Sigmoid colon (tissue), 7 donors: ENCODE measurements at places on chromosomes 11 and 22. TPM values are rescaled to one million over a fixed set of nuclear protein-coding genes. Genes with fewer than 3 reads are reported as not detected.
A peak's percentile ranks its signal among the peaks of the same experiment; 100 is the strongest.

IGLL5 gene
- 0.99 TPM for total RNA-seq

GTSE1 gene
- total RNA-seq: 0.36 TPM

GRCh38 chr11:112665291-112665690 is 295.9 kb upstream of the NCAM1 start:
- no peak for DNase-seq

DNA sequence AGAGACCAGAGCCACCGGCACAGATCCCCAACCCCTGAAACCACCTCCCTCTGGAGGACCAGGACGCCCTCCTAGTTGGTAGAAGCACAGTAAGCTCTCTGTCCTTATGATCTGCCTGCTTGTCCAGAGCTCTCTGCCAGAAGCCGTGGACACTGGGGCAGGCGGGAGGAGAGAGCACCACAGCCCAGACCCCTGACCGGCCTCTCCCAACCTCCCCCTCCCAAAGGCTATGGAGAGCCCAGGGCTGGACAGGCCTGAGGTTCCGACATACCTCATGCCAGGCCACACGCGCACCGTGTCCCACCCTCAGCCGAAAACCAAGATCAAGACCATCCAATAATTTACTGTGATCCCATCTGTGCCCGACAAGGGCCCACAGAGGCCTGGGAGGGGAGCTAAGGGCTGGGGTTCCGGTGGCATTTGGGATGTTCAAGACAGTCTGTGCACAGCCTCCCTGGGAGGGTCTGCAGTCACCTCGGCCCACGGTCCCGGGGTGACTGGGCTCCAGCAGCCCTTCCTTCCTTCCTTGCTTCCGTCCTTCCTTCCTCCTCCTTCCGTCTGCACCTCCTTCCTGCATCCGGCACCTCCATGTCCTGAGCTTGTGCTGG is 3.4 kb downstream of the HRAS start:
- DNase-seq: no peak

- DNase-seq: peak; percentile 44
Measured at GRCh38 chr22:49101873-49102272, 725.8 kb downstream of the BRD1 start.

- DNase-seq: peak; percentile 90
Measured at GRCh38 chr11:130829920-130830511, 86.3 kb downstream of the SNX19 start.

- DNase-seq: no peak
Measured at GRCh38 chr11:95595973-95596489, 193.6 kb downstream of the FAM76B start.

BTBD18 gene
- total RNA-seq: not detected

GRCh38 chr11:1310772-1311468 is 1.5 kb upstream of the TOLLIP start:
- no peak for DNase-seq

APOL5 gene
- not detected for total RNA-seq

- DNase-seq: no peak
Measured at GRCh38 chr11:84408946-84409411, 1122.8 kb upstream of the CCDC90B start.

- DNase-seq: no peak
Measured at GRCh38 chr11:33262011-33262645, 4.9 kb downstream of the HIPK3 start.

OR52J3 gene
- total RNA-seq: not detected

DNA sequence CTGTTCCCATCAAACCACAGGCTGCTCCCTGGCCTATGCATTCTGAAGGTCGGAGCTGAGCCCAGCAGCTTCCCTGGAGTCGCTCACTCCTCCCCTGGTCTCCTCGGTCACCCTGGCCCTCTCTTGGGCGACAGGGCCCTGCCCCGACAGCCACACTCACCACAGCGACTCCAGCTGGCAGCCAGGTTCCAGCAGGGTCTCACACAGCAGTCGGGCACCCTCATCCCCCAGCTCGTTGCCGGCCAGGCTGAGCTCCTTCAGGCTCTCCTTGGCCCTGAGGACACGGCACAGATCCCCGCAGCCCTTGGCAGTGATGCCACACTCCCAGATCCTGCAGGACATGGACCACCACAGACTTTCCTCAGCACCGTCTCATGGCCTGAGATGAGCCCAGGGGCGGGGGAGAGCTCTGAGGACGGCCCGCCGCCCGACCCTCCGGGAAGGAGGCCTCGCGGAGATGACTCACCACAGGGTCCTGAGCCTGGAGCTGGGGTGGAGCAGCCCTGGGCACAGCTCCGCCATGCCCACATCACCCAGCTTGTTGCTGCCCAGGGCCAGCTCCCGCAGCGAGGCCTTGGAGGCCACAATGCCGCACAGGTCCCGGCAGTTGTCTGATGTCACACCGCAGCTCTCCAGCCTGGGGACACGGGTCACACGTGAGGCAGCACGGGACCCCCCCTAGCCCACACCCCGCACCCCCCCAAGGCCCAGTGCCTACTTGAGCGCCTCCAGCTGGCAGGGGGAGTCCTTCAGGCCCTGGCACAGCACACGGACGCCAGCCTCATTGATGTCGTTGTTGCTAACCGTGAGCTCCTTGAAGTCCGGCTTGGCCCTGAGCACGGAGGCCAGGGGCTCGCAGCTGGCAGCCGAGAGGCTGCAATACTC is 8.5 kb downstream of the RNH1 start:
- no peak for DNase-seq

DNA sequence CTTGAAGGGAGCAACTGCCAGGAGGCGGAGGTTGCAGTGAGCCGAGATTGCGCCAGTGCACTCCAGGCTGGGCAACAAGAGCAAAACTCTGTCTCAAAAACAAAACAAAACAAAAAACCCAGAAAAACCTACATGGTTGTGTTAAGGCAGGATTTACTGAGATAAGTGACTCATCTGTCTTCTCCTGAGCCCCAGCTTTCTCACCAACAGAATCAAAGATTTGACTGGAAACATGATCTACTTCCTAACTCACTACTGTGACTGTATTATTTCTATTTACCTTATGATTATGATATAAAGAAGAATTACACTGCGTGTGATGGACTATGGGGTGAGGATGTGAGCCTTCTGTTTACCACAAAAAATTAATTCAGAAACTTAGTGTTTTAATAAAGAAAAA is 21.8 kb downstream of the FAM118B start:
- no peak for DNase-seq

CAPRIN1 gene
- total RNA-seq: 111 TPM

CENPM gene
- 1.1 TPM for total RNA-seq

ACTN3 gene
- under 0.01 TPM for total RNA-seq

DNA sequence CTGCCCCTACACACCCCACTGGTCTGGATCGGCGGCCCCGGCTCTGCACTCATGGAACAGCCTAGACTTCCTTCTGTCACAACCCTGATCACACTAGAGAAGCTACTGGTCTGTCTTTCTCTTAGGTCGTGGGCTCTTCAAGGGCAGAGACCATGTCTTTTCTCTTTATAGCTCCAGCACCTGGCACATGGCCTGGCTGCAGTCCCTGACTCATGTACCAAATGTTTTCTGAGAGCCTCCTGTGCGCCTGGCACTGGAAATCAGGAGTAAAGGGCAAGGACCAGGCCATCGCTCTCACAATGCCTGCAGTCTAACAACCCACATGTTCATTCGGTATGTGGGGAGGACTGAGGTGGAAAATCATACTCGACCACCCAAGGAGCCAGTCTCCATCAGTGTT is 7.5 kb downstream of the ASCC2 start:
- no peak for DNase-seq

MS4A6E gene
- total RNA-seq: not detected

DNA sequence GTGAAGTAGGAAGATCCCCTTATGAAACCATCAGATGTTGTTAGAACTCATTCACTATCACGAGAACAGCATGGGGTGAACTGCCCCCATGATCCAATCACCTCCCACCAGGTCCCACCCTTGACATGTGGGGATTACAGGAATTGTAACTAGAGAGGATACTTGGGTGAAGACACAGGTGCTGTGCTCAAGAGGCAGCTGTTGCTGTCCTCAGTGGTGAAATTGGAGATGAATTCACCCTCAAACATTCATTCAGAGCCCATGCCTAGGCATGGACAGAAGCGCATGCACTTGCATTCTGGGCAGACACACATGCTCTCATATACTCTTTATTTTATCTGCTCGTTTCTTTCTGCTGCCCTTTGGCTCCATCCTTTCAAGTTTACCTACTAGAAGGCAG is 385.0 kb downstream of the INSC start:
- DNase-seq: no peak

GRCh38 chr22:17871726-17872458 is 97.6 kb upstream of the BID start:
- DNase-seq: no peak

DNA sequence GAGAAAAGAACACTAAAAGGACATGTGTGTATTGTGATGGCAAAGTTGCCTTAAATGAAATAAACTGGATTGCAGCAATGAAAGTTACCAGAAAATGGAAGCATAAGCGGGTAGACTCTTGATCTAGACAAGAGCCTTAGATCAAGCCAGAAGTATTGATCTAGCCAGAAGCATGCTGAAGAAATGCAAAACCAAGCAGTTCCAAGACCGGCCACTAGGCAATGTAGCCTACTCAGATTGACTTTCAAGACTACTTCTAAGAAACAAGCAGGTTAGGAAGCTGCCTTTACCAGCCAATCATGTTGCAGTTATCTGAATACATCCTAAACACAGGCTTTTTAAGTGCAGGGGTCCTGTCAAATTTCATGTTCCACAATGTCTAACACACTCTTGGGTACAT is 54.6 kb downstream of the KCNA4 start:
- no peak for DNase-seq

DNA sequence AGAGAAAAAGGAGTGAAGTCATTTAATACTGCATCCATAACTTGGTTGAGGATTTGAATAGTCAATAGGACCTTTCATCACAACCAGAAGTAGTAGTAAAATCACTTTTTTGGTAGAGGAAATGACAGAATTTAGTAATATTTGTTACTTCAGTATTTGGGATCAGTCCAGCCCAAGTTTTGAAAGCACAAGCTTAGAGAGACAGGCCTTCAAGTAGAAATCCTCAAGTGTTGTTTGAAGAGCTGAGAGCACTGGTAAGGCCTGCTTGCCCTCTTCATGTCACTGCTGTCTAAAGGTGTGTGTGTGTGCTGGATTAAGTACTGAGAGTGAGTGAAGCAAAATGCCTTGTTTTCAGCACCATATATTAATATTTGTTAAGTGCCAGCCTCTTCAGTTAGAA is 137.3 kb downstream of the WNT11 start:
- no peak for DNase-seq

PRAME gene
- total RNA-seq: not detected

GRCh38 chr22:17637490-17638181 is 921 bp upstream of the BCL2L13 start:
- DNase-seq: no peak

DNA sequence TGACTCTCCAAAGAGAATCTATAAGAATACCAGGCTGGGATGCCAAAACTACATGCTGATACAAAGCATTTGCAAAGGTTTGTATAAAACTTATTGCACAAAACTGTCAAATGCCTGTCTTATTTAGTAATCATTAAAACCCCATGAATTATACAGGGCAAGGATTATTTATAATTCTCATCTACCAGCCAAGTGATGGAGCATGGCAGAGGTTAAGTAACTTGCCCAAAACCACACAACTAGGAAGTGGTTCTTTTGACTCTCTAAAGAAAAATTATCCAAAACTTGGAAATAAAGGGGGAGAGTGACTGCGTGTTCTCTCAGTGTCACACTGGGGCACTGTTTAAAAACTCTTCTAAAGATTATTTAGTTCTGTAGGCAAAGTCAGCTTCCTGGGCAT is 17.4 kb upstream of the CLMP start:
- DNase-seq: no peak

DNA sequence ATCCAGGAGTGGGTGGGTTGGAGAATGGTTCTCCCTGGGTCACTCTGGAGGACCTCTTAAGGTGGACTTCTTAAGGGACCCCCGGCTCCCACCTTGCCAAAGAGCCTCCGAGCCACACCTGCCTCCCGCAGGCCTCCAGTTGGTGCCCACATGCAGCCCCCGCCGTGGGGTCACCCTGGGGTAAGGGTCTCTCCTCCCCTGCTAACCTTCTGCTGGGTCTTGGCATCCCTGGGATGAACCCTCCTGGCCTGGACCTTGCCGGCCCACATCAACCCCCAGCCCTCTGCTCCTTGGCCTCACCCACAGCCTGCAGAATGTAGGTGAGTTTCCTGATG is 12.5 kb upstream of the MUC6 start:
- peak; percentile 46 for DNase-seq

- no peak for DNase-seq
Measured at GRCh38 chr22:37089434-37089833, 20.1 kb downstream of the TMPRSS6 start.

- DNase-seq: peak; percentile 90
Measured at GRCh38 chr11:65321828-65322485, 7.3 kb downstream of the CDC42EP2 start.

RIMBP3C gene
- total RNA-seq: not detected

MUC15 gene
- total RNA-seq: not detected

DNA sequence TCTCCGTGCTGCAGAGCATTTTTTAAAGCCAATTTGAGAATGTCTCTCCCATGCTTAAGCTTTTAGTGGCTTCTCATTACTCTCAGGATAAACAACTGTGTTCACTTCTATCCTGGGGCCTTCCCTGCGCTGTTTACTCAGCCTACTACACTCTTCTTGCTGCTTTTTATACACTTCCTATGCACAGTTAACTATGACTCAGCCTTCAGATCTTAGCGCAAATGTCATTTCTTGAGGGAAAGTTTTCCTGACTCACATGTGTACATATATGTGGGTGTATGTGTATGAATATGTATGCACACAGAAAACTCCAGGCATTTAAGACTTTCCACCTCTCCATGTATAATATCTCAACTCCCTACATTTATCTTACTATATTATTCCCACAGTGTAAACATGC is 9.8 kb downstream of the THAP12 start:
- DNase-seq: no peak

APOBEC3B gene
- 3.1 TPM for total RNA-seq

- no peak for DNase-seq
Measured at GRCh38 chr22:28783786-28784671, 11.5 kb downstream of the CCDC117 start.

OR4D5 gene
- not detected for total RNA-seq

HBD gene
- not detected for total RNA-seq

GRCh38 chr11:79362206-79362757 is 78.5 kb downstream of the TENM4 start:
- no peak for DNase-seq

- DNase-seq: no peak
Measured at GRCh38 chr11:131787119-131787518, 416.7 kb downstream of the NTM start.

DNA sequence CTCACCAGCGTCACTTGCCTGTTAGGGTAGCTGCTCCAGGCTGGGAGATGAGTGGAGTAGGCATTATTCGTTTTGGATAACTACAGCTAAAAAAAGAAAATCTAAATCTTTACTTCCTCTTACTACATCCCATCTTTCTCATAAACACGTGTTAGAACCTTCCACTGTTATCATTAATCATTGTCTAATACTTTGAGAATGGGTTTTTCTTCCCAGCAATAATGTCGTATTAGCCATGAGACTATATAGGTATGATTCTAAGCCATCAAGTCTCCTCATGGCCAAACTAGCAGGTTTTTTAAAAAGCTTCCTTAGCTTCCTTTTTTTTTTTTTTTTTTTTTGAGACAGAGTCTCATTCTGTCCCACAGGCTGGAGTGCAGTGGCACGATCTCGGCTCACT is 3.9 kb upstream of the TEF start:
- no peak for DNase-seq

- DNase-seq: no peak
Measured at GRCh38 chr11:98289617-98290263, 731.0 kb upstream of the CNTN5 start.
